Large intestine (tissue), 12 donors: ENCODE measurements at places on chromosomes 12 and 14. TPM values are rescaled to one million over a fixed set of nuclear protein-coding genes. Genes with fewer than 3 reads are reported as not detected.

GRCh38 chr12:40045656-40046055, 60.2 kb downstream of the SLC2A13 start:
- no peak for DNase-seq

- peak; percentile 12 for DNase-seq
These were observed 58.0 kb downstream of the PAPLN start for GRCh38 chr14:73295198-73295796.

- DNase-seq: no peak
These were observed 90.7 kb downstream of the RERG start for GRCh38 chr12:15130541-15130940.

DNA sequence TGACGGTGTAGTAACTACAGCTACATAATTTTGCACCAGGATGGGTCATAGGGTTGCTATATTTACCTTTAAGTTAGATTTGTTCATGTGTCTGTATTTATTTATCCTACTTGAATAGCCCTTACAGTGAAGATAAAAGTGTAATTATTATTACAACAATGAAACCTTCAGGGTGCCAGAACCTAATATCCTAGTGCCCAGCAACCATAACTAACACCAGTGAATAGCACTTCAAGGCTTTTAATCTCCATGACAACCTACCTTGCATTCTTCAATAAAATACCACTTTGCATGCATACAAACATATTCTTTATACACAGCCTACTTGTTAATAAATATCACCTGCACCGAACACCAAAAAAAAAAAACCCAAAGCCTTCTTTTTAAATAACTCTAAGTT, 58.7 kb upstream of the G2E3 start:
- DNase-seq: no peak

- no peak for DNase-seq
These were observed 34.3 kb downstream of the SLC15A4 start for GRCh38 chr12:128789356-128789929.

- DNase-seq: no peak
These were observed 24.5 kb downstream of the LMO3 start for GRCh38 chr12:16581416-16581815.

DNA sequence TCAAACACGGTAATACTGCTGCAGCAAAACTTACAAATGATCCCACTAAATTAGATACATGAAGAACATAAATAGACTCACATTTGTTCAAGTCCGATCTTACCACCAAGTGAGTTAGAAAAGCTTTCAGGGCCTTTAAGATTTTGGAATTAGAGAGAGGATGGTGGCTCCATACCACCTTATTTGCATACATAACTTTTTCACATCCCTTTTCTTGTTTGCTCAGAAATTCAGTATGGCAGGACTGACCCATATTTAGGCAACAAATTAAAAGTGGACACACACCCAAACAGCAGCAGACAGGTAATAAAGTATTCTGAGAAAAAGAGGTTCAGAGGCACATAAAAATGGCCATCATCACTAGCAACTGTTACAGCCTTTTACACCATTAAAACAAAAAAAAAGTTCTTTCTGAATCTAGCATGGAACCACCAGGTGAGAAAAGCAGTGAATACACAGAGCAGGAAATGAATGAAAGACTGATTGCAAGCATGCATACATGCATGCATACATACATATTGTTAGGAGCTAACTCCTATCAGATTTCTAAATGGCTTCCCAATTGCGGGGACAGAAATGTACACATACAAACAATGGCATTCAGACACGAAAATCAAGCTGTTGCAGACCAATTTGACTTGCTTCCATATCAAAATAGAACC, 23.3 kb downstream of the STXBP6 start:
- no peak for DNase-seq

DNA sequence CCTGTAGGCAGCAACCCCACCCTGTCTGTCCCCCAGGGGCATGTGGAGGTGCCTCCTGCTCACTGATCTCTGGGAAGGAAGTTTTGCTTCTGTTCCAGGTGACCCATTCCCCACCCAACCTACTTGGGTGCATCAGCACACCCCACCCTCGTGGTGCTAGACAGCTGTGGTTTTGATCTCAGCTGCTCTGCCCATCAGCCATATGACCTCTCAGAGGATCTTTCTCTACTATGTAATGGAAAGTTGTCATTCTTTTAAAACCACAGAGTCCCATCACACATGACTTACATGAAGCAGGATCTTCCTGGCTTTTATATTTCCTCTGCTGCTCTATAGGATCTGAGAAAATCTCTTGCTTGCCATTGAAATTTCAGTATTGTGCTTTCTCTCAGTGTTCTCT, 13.5 kb upstream of the KRT82 start:
- DNase-seq: no peak

DNA sequence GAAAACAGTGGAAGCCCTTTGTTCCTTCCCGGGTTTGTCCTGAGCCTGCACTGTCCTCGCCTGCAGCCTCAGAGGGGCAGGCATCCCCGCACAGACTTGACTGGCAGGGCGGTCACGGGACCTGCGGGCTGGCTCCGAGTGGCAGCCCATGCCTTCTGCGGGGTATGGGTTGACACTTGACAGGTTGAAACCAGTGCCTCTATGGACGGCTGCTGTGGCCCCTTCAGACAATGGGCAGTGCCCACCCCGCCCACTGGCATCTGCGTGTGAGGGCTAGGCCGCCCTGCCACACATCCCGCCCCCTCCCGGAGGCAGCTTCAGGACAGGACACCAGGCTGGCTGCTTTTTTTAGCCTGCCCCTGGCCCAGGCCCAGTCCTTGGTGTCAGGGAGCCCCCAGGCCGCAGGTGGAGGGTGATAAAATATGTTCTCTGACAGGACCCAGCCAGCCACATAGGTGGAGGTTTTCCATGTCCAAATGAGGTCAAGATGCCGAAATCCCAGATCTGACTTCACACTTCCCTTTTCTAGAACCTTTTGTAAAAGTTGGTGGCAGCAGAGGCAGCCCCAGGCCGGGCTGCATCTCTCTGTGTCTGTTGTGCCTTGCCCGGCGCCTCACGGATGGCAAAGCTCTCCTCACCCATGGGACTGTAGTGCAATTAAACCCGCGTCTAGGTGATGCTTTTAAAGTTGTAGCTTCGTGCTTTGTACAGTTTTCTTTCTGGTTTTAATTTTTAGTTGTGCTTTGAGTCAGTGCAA, 10.0 kb downstream of the ANKRD9 start:
- DNase-seq: no peak

- no peak for DNase-seq
These were observed 122.8 kb downstream of the SLC41A2 start for GRCh38 chr12:104835317-104835716.

DNA sequence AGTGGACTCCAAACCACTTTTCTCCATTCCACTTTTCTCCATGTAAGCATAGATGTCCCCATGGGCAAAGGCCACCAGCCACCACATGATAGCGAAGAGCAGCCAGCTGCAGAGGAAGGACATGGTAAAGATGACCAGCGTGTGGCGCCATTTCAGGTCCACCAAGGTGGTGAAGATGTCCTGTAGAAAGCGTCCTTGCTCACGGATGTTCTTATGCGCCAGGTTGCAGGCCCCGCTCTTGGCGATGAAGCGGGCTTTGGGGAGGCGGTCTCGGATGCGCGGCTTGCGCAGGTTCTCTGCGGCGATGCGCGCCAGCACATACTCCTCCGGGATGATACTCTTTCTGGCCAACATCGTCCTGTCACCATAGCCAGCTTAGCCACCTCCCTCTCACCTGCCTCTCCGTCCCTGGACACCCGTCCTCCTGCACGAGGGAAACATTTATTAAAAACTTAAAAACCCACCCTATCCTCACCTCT, 1.2 kb downstream of the KCNJ8 start:
- DNase-seq: peak; percentile 76

DNA sequence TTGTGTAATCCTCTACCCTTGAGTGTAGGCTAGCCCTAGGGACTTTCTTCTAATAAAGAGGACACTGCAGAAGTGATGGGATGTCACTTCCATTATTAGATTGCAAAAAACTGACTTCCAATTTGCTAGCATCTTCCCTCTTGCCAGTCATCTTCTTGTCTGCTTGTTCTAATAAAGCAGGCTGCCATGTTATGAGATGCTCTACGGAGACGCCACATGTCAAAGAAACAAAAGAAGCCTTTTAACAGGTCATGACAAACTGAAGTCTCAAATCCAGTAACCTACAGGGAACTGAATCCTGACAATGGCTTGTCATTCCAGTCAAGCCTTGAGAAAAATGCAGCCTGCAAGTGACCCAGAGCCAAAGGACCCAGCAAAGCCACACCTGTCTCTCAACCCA, 76.0 kb downstream of the CEP128 start:
- no peak for DNase-seq

DNA sequence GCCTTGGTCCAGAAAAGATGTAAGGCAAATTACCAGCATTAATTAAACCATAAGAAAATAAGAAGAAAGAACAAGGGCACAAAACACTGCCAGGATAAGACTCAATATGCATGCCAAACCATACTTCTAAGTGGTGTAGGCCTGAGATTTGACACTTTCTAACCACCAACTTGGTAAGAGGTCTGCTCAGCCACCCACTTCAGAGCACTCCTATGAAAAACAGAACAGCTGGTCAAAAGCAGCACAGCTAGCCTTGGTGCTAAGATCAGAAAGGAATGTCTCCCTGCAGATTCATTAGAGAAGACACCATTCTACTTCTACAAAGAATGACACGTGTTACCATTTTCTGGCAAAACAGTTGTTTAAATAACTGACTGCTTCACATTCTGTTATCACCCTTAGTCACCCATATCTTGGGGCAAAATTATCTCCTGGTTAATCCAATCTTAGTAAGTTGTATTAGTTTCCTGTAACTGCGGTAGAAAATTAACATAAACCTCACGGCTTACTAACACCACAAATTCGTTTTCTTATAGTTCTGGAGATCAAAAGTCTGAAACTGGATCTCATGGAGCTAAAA, 13.2 kb downstream of the RPS6KA5 start:
- no peak for DNase-seq

DNA sequence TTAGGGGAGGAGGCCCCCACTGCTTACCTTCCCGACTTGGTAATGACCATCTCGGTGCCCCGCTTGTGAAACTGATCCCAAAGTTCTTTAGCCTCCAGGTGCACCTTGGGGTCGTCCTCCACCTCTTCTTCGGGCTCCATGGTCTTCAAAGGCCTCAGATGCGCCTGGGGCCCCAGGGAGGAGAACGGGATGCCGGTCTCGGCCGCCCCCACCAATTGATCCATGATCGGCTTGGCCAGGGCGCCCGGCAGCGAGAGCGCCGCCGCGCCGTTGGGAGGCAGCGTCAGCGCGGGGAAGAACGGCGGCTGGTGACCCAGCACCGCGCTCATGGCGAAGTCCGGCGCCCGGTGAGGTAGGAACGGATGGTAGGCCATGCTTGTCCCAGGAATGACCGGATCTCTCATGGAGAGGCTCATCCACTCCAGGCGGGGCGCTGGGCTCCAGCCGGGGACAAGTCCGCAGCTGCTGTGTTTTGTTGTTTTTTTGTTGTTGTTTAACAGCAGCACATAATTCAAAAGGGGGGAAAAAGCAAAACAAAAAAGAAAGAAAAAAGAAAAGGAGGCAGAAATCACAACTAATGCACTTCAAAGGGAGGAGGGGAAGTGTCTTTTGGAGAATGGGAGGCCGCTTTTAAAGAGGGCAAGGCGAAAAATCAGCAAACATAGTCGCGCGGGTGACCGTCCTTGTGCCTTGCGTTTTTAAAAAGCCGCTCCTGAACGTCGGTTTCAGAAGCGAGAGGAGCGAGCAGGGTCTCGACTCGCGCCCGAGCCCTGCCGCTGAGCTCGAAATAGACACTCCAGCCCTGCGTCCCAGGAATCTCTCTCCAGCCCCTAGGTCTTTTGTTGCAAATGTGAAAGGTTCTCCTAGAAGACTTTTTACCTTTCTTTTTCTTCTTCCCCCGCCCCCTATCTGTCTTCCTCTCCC, 928 bp downstream of the TBX3 start:
- no peak for DNase-seq

DNA sequence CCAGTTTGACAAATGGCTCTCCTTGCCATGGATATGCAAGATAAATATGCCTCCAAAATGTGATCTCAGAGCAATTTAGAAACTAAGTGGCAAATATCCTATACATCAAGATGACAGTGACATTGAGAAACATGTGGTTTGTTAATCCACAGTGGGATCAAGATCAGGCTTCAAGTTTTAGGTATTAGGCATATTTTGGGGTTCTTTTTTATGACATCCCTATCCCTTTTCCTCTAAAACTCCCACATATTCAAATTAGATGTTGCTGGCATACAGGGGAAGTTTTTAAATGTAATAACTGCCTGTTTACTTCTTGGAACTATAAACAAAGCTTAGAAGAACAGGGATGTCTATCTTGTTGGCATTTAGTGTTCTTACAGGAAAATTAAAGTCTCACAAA, 179.4 kb downstream of the CRADD start:
- no peak for DNase-seq

Gene GLI1
- polyA plus RNA-seq: 7.3 TPM

Gene KIF26A
- 8.8 TPM for polyA plus RNA-seq

Gene EML5
- 6.2 TPM for polyA plus RNA-seq

Gene FLVCR2
- 11.3 TPM for polyA plus RNA-seq

Gene AKAP3
- polyA plus RNA-seq: 2.4 TPM

Gene IKZF4
- 13.5 TPM for polyA plus RNA-seq

Gene RDH11
- 44.0 TPM for polyA plus RNA-seq

Gene CORO1C
- 68.4 TPM for polyA plus RNA-seq

Gene CLEC2D
- polyA plus RNA-seq: 9.9 TPM

Gene CLEC4D
- polyA plus RNA-seq: 0.03 TPM

Gene SSTR1
- polyA plus RNA-seq: 24.6 TPM
